HFFc6 (cell line): ENCODE measurements at places on chromosomes 12 and 14. TPM values are rescaled to one million over a fixed set of nuclear protein-coding genes. Genes with fewer than 3 reads are reported as not detected.

Gene NFE2
- 0.18 to 0.28 TPM (median 0.24 TPM) in 3 replicates for total RNA-seq

Gene CPNE6
- total RNA-seq: not detected in 3 replicates

Gene DDN
- total RNA-seq: 0.19 to 0.32 TPM (median 0.24 TPM) in 3 replicates

Gene MAP1LC3B2
- 1.7 to 3.5 TPM (median 2.0 TPM) in 3 replicates for total RNA-seq

Gene STON2
- total RNA-seq: not detected in 2 replicates

Gene ERP27
- total RNA-seq: not detected in 3 replicates

DNA sequence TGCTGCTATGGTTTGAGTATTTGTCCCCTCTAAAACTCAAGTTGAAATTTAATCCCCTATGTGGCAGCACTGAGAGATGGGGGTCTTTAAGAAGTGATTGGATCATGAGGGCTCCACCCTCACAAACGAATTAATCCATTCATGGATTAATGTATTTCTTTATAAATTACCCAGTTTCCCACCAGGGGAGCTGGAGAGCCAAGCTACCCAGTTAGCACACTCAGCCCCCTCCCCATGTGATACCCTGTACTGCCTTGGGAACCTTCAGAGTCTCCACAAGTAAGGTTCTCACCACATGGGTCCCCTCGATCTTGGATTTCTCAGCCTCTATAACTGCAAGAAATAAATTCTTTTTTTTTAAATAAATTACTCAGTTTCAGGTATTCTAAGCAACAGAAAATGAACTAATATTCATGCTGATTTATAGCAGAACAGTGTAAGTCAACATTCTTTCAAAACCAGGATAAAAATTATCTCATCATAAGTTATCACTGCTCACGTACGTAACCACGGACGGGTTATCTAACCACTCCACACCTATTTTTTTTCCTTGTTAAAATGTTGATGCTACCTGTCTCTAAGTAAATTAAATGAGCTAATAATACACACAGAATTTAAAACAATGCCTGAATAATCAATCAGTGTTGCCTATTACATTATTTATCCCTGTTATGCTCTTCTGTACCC lies 3.6 kb downstream of the NAP1L1 start:
- no peak for DNase-seq

DNA sequence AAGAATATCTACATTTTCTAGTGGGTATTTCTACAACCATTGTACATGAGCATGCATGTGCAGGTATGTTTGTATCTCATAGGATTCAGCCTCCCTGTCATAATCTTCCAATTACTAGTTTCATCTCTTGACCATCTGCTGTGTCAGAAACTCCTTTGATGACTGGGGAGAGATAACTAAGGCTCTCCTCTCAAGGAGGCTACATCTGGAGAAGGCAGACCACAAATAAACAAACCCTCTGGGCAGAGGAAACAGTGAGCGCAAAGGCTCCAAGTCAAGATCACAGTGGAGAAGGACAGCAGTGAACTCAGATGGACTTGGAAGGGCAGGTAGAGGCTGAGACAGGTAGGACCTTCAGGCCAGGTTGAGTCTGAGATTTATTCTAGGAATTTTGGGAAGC lies 166.4 kb downstream of the PELI2 start:
- no peak for DNase-seq

DNA sequence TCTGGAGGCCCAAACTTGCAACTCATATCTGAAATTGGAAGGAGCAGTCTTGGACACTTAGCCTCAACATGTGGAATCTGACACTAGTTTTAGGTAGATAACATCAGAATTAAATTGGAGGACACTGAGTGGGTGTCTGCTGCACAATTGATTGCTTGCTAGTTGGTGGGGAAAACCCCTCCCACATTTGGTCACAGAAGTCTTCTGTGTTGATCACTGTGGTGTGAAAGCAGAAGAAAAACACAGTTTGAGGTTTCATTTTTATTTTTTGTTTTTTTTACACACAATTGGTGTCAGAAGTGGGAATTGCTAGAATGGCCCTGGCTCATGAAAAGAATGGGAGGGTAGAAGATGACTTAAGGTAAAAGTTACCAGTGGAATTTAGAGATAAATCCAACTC lies 78.0 kb upstream of the CD163 start:
- no peak for DNase-seq

DNA sequence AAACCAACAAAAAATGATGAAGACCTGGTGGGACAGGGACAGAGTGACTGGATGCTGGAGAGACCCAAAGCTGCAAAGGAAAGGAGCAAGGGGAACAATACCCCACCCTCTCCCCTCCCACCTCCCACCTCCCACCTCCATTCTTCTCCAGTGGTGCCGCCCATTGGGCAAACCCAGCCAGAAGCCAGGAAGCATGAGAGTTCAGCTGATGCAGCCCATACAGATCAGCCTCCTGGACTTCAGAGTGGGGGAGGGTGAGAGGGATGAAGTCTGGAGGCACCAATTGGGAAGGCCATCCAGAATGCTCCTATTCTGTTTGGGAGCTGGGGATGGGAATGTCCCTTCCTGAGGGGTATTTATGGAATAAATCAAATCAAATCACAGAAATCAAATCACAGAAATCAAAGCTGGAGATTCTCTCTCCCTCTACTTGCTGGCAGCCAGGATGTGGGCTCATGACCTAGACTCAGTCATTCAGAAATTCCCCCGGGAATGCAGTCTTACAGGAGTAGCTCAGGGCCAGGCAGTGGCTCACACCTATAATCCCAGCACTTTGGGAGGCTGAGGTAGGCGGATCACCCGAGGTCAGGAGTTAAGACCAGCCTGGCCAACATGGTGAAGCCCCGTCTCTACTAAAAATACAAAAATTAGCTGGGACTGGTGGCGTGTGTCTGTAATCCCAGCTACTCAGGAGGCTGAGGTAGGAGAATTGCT lies 31.1 kb downstream of the IRF2BPL start:
- DNase-seq: no peak

GRCh38 chr12:49052451-49053208 lies 8.0 kb downstream of the KMT2D start:
- DNase-seq: no peak

- no peak for DNase-seq
Measured at GRCh38 chr14:95174184-95174792, 17.0 kb upstream of the DICER1 start.

GRCh38 chr12:29782871-29783772 lies 620 bp downstream of the TMTC1 start:
- DNase-seq: no peak

DNA sequence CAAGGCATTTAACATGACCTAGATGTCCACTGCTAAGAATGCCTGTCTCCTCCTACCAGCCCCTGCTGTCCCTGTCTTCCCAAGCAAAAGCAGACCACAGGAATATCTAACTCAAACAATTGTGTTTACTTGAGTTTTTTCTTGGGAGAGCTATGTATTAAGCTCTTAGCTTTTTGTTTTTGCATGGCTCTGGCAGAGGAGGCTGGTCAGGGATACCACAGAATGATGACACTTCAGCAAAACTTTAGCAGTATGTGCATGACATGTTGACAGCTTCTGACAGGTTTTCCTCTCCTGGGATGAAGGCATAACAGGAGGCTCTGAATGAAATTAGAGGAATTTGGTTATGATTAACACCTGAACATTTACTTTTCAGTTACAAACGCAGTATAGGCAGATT lies 6.9 kb downstream of the TMBIM6 start:
- DNase-seq: no peak

- DNase-seq: peak; percentile 21
Measured at GRCh38 chr12:13000925-13001774, 1.1 kb upstream of the HEBP1 start.

GRCh38 chr12:53586745-53587144 lies 39.4 kb downstream of the ATF7 start:
- DNase-seq: no peak

DNA sequence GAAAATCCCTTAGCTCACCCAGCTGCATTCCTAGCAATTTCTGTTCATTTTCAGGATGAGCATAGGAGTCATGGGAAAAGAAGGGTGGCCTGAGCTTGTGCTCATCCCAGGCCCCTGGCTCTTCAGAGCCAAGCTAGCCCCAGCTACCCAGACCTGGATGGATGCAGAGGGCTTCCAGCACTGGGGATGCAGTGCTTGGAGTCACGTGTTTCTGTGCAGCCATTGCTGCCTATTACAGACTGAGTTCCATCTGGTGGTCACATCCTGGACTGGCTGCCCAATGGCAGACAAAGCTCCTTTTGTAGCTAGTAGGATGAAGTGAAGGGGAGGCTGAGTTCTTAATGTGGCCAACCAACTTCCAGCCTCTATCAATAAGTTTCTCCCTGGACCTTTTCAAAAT lies 54.2 kb upstream of the JDP2 start:
- DNase-seq: no peak
